ENCODE measurements at places on chromosomes 1 and 21.

- DNase-seq: no peak
Observed at GRCh38 chr1:12076425-12077005, 13.4 kb downstream of the TNFRSF8 start.

GRCh38 chr1:68955424-68955823, 458.5 kb upstream of the DEPDC1 start:
- DNase-seq: no peak

DNA sequence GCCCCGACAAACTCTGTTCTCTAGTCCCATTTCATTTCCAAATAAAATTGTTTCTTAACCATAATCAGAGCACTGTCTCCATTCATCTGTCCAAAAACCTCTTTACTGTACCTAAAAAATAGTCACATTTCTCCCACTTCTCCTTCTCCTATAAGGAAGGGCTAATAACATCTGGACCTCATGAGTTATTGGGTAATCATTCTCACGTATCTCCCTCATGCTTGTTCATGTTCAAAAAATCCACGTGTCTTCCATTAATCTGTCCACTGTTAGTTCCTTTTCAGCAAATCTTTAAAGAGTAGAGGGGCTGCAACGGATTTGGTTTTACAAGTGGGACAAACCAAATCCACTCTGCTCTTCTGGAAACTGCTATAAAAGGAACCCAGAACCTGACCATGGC, 1418.8 kb downstream of the MRPL39 start:
- DNase-seq: no peak

DNA sequence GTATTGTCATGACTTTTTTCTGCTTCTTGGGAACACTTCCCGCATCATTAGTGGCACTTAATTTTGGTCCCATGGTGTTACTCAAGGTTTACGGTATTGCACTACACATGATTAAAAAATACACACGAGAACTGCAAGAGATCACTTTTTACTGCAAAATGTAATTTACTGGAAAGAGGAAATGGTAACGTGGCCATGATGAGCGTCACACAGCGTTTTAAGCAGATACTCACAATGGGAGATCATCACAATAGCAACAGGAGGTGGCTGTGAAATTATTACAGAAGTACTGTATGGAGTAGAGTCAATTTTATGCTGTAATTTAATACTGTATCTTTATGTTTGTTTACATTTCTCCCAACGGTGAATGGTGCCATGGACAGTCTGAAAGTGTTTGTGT, 1510.3 kb downstream of the AMY1C start:
- DNase-seq: no peak

- no peak for DNase-seq
Observed at GRCh38 chr1:25556791-25557476, 13.5 kb downstream of the LDLRAP1 start.

DNA sequence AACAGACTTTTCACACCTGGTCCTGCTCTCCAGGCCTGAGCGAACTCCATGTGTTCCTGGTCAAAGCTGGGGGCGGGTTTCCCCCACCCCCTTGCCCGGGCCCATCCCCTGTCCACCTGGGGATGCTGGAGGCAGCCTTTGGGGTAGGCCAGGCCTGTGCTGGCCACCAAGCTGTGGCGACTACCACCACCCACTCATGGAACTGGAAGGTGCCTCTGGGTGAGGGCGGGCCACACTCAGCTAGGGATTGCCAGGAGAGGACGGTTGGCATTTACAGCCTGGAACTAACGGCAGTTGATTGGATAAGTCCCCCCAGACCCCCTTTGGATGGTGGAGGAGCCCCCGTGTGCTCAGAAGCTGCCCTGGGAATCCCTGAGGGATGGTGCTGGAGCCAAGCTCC, 7.9 kb downstream of the S100B start:
- no peak for DNase-seq

DNA sequence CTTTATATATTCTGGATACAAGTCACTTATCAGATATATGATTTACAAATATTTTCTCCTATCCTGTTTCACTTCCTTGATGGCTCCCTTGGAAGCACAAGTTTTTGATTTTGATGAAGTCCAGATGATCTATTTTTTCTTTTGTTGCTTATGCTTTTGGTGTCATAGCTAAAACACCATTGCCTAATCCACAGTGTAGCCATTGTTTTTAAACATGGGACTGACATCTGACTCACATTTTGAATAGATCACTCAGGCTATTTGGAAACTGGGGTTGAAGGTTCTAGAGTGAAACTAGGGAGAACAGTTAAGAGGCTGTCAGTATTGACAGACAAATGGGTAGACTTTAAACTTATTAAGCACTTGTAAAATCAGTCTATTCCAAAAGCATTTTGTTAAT, 16.6 kb downstream of the AK4 start:
- no peak for DNase-seq

DNA sequence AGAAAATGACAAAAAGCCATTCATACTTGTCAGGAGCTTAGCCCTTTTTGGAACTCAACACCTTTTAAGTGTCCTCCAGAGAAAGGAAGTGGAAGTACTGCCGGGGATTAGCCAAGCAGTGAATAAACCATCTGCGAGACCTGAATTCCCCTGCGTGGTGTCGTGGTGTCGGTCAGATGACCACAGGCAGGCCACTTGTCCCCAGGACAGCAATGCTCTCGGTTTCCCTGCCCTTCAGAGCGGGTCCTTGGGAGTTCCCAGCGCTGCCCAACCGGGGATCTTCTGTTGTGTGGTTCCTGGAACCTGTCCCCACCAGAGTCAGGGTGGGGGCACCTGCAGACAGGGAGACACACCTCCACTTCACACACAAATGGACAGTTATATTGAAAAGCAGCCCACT, 9.2 kb downstream of the GPR157 start:
- DNase-seq: no peak

GRCh38 chr1:240414237-240414636, 197.7 kb downstream of the GREM2 start:
- DNase-seq: no peak

DNA sequence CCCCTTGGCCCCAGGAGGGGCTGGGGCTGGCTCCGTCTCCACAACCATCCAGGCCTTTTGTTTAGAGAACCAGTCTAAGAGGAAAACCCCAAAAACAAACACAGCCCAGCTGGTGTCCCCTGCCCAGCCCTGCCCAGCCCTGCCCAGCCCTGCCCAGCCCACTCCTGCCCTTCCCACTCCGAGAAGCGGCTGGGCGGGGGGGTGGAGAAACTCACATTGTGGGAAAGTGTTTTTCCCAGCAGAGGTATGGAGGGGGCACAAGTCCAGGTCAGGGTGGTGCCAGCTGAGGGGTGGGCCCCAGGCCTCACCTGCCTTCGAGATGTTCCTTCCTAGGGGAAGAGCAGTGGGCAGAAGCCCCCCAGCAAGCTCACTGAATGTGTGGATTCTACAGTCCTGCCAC, 10.0 kb upstream of the FAM131C start:
- DNase-seq: no peak

DNA sequence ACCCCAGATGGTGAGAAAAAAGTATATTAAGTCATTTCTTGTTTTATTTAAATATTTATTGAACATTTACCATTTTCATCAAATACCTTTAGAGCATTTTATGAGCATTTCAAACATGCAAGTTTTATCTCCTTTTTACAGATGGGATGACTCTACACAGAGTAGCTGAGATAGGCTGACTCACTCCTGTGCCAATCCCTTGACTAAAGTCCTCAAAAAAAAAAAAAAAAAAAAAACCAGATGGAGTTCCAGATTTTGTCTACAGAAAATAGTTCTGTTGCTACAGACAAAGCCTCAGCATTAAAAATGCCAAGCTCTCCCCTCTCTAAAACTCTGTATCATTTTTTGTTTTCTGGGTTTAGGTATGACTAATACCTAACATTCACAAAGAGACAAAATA, 303.0 kb upstream of the PLD5 start:
- no peak for DNase-seq
